Fibroblast of the aortic adventitia (primary cell): ENCODE measurements at places on chromosomes 3 and 15.

- no peak for DNase-seq
Measured at GRCh38 chr3:194500198-194500597, 13.4 kb upstream of the ATP13A3 start.

DNA sequence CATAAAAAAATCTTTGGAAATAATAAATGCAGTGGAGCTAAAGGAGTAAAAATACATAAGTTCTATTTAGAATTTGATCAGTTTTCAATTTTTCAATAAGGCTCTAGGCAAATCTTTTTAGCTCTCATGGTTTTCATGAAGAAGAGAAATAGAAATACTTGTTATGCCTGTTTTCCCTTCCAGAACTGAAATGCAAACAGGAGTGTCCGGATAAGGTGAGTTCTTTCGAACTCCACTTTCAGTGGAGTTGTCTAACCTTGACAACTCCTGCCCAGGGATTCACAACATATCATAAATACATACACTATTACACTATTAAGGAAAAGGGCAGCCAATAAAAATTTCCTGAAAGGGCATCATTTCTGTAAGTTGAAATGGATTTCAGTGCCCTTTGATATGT is 216.4 kb upstream of the SLC2A2 start:
- DNase-seq = no peak

- DNase-seq = peak; percentile 90
Measured at GRCh38 chr15:70870051-70870450, 16.1 kb upstream of the LARP6 start.

GRCh38 chr3:127544192-127544802 is 46.2 kb downstream of the TPRA1 start:
- peak; percentile 63 for DNase-seq

- peak; percentile 70 for DNase-seq
Measured at GRCh38 chr15:92883163-92883875, 16.8 kb upstream of the CHD2 start.

DNA sequence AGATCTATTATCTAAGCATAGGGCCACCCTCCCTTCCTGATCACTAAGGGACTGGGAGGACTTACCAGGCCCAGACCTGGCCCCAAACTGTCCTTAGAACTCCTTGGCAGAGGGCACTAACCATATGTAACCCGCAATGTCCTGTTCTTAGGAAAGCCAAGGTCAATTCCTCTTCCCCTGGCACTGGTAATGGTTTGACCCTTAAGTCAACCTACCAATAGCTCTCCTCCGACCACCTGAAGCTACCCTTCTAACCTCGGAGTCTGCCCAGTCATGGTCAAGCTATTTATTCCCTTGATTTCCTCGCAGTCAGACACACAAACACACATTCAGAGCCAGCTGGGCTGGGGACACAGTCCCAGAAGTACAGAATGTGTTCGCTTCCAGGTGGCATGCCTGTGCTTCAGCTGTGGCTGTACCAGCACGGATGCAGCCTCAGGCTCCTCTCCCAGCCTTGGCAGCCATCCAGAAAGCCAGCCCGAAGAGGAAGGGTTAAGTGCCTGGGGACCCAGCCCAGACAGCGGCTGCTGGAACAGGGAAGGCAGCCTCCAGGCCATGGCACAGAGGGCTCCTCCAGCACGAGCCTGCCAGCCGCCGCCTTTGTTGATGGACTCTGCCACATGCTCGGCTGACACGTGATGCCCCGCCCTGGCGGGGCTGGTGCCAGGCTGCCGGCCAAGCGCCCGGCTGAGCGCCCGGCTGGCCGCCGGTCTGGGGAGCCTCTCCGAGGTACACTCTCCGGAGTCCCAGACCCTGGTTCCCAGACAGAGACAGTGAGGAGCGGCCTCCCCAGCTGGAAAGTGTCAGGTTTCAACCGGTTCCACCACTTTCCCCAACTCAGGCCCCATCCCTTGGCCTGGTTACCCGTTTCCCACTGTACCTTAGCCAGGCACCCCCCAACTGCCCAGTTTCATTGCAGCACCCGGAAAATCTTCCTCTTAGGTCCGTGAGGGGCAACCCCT is 5.5 kb downstream of the BMF start:
- DNase-seq = peak; percentile 71

DNA sequence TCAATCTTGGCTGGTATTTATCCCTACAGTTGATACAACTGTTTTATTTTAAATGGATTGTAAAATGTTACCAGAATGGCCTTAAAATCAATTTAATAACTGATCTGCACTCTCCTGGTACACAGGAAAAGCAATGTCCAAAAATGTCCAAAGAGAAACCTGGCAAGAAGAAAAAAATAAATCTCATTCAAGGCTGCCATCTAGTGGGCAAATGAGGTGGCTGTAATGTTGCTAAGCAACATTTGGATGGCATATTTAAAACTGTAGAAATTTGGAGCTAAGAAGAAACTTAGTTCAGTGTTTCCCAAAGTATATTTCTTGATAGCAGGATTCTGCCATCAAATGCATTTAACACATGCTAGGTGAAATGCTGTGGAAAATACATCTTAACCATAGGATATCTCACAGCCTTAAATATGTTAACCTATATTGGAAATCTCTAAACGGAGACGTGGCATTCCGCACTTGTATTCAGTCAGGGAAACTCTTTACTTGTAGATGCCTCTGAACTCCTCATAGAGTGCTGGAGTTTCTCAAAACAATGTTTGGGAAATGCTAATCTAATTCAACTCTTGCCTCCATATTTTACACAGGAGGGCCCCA is 216.8 kb downstream of the ERC2 start:
- DNase-seq = peak; percentile 77

GRCh38 chr3:155804323-155804722 is 1.8 kb downstream of the C3orf33 start:
- DNase-seq = no peak

DNA sequence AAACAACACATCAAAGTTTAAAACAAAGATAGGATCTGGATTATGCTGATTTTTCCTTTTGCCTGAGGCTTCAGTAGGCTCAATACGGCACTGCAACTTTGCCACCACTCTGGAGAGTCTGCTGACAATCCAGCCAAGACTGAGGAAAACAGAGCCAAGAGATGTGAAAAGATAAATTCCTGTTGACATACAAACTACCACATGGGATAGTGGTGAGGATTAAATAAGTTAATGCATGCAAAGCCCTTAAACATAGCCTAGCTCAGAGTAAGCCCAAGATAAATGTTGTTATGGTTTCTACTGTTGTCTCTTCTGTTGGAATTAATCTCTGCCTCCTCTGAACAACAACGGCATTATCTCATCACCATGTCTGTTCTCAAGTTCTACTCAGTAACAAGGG is 245.9 kb upstream of the LMCD1 start:
- DNase-seq = no peak

GRCh38 chr15:101183226-101183930 is 68.5 kb downstream of the CHSY1 start:
- DNase-seq = no peak

DNA sequence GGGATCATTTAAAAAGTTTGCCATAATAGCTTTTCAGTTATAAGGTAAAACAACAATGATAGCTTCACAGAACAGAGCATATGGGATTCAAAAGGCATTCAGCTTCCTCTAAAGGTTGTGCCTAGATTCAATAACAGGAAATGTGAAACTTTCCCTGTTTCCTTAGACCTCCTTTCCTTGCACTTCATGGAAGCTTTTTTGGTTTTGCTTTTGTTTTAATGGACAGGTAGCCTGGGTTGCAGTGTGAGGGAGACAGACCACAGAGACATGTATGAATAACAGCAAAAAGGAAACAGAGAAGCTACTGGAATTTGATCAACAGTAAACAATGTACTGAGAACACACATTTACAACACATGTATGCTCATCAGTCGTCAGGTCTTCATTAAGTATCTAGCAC is 2.3 kb upstream of the TNFAIP8L3 start:
- no peak for DNase-seq

DNA sequence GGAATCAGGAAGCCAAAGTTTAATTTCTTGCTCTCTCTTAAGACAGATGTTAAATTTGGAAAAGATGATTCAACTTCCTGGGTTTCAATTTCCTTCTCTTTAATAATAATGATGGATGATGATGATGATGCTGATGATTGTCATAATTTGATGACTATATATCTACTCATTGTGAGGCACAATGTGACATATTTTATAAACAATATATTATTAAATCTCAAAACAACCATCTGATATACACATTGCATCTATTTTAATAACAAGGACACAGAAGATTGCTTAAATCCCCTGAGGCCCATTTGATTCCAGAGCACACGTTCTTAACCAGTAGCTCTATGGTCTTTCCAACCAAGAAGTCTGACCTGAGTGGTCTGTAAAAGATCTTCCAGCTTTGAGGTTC is 124.0 kb downstream of the CNTN6 start:
- no peak for DNase-seq

- DNase-seq = no peak
Measured at GRCh38 chr3:113551820-113552219, 19.5 kb downstream of the SIDT1 start.

GRCh38 chr3:128971421-128972100 is 22.3 kb downstream of the CFAP92 start:
- DNase-seq = peak; percentile 72

- peak; percentile 85 for DNase-seq
Measured at GRCh38 chr3:157618075-157618760, 115.0 kb upstream of the VEPH1 start.

GRCh38 chr15:63626955-63627354 is 29.8 kb downstream of the FBXL22 start:
- no peak for DNase-seq

DNA sequence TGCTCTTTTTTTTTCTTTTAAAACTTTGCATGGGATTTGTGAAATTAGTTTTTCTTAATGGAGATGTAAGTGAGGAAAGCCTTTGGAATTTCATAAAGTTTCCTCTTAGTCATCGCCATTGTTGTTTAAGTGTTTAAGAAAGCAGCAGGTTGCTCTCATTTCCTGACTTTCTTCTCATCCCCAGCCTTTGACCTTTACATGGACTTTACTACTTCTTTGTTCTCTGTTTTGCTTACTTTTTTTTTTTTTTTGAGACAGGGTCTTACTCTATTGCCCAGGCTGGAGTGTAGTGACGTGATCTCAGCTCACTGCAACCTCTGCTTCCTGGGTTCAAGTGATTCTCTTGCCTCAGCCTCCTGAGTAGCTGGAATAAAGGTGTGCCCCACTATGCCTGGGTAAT is 38.6 kb downstream of the FBXL2 start:
- DNase-seq = peak; percentile 71

DNA sequence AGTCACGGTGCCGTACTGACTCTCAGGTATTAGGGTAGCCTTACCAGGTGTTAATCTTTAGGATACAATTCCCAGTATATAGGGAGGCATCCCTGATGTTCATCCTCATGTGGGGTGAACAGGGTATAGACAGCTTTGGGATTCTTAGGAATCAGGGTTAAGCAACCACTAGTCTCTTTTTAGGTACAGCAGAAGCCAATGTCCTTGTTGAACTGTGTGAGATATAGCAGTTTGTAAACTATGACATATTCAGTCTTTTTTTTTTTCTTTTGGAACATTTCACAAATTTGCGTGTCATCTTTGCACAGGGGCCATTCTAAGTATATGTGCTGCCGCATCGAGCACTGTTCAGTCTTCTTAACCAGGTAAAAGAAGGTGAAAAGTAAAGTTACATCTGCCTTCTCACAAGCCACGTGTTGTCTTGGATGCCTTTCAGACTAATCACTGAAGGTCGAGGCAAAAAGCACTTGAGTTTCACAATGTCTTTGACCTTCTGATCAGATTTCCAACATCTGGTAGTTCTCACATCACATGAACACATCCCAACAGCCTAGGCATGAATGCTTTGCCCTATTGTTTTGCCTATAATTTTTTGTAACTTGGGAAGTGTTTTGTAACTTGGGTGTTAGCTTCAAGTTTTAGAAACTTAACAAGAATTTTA is 17.2 kb downstream of the TSEN2 start:
- DNase-seq = peak; percentile 78

DNA sequence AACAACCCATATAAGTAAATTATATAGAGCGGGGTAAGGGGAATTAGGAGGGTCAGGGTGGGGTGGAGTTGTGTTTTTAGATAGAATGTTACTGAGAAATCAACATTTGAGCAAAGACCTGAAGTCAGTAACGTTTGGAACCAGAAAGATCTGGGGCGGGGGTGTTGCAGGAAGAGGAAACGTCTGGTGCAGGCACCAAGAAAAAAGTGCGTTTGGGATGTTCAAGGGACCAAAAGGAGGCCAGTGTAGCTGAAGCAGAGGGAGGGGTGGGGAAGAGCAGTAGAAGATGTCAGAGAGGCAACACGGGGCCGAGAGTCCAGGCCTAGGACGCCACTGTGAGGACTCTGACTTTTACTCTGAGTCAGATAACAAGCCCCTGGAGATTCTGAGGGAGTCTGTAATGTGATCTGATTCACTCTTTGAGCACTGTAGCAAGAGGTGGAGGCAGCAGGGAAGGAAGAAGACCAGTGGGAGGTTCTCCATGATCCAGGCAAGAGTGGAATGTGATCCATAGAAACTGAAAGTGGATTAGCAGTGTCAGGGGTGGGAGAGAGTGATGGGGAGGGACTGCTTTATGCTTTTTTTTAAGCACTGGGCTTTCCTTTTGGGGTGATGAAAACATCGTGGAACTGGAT is 179.3 kb upstream of the CHRM5 start:
- DNase-seq = peak; percentile 45

DNA sequence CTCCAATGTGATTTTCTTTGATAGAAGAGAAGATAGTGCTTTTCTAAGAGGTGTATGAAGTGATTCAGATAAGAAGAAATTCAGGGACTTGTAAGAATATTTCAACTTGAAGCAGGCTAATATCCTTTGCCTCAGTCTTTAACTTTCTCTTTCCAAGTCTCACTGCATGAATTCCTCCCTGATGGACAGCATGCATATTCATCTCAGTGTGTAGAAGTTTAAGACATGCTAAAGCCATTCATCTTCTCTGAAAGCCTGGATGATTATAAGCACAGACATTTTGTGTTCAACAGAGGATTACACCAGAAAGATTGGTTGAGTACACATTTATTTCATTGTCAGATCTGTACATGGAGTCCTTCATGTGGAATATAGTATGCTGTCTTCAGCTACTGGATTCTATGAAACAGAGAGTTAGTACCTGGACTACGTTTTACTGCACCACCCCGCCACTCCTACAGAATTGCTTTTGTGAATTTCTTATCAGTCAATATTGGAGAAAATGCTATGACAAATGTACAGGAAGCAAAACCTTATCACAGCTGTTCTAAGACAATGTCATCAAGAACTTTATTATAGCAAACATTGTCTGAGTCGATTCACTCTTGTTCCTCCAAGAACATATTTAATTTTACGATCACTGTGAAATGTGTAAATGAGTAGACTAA is 1346.1 kb downstream of the OTOL1 start:
- DNase-seq = no peak

- DNase-seq = peak; percentile 29
Measured at GRCh38 chr3:184662187-184662586, 49.7 kb downstream of the MAGEF1 start.

- DNase-seq = peak; percentile 73
Measured at GRCh38 chr3:146256851-146257486, 6.1 kb upstream of the PLSCR4 start.

- peak; percentile 51 for DNase-seq
Measured at GRCh38 chr3:40054568-40055222, 245.3 kb downstream of the MYRIP start.

GRCh38 chr15:46766021-46766420 is 951.3 kb upstream of the SEMA6D start:
- DNase-seq = no peak
